ENCODE measurements at places on chromosomes 7 and 10.

DNA sequence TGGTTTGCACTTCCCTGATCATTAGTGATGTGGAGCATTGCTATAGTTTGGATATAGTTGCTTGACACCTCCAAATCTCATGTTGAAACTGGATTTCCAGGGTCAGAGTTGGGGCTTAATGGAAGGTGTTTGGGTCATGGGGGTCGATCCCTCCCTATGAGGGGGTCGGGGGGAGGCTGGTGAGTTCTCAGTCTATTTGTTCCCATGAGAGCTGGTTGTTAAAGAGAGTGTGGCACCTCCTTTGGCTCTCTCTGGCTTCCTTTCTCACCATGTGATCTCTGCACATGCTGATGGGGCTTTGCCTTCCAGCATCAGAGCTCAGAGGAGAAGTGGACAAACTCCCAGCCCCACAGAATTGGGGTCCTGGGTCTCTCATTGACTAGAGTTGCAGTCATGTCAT lies 36.8 kb upstream of the BAMBI start:
- DNase-seq, result no peak

- no peak for DNase-seq
Measured at GRCh38 chr10:77926566-77927401, at the start of gene DLG5. DLG5 (minus strand) TSS chr10:77926755; CDS start chr10:77926520, 235 bp downstream.

GRCh38 chr10:34075254-34075926 lies 739.7 kb downstream of the PARD3 start:
- DNase-seq, result no peak

GRCh38 chr10:56622335-56622973 lies 261.4 kb upstream of the ZWINT start:
- DNase-seq, result no peak

DNA sequence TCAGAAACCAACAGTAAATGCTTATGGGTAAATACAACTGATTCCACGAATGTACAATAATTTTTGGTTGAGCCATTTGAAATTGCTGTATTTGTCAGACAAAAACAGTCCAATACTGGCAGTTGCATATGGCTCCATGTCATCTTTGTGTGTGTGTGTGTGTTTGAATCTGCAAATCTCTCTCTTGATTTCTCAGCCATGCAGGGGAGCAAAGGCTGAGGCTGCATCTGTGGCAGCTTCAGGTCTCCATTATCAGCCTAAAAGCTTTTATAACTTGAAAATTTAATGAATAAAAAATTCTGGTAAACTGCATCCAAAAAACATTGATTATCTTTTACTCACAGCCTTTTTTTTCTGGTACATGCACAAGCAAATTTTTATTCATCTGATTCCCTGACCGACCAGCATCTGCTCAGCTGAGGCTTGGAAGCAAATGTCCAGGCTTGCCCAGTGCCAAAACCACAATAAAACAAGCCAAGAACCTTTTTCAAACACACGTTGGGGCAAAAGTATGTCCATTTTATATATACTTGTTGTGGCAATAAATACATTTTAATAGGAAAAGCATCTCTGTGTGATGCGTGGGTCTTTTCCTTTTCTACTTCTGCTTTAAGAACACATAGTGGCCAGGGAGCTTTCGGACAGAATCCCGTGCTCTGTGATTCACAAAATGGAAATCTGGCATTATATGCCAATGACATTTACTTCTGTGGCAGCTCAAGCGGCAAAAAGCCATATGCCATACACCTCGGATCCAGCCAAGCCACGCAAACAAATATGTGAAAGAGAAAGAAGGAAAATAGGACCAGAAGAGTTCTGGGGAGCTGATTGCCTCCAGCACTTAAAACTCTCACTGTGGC lies 275.6 kb upstream of the AOAH start:
- no peak for DNase-seq

- peak; percentile 39 for DNase-seq
Measured at GRCh38 chr7:137619181-137619580, 227.6 kb downstream of the DGKI start.

DNA sequence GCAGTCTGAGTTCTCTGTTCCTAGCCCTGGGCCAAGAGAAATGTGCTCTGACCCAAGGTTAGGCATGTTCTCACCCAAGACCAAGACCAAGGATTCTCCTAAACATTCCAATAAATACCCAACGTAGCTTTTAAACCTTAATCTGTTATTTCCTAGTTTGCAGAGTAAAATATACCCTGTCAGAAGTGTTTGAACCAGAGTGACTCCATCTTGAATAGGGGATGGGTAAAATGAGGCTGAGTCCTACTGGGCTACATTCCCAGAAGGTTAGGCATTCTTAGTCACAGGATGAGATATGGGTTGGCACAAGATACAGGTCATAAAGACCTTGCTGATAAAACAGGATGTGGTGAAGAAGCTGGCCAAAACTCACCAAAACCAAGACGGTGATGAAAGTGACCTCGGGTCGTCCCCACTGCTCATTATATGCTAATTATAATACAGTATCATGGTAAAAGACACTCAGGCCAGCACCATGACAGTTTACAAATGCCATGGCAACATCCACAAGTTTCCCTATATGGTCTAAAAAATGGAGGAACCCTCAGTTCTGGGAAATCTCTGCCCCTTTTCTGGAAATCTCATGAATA lies 27.7 kb downstream of the PLXNA4 start:
- DNase-seq, result no peak

DNA sequence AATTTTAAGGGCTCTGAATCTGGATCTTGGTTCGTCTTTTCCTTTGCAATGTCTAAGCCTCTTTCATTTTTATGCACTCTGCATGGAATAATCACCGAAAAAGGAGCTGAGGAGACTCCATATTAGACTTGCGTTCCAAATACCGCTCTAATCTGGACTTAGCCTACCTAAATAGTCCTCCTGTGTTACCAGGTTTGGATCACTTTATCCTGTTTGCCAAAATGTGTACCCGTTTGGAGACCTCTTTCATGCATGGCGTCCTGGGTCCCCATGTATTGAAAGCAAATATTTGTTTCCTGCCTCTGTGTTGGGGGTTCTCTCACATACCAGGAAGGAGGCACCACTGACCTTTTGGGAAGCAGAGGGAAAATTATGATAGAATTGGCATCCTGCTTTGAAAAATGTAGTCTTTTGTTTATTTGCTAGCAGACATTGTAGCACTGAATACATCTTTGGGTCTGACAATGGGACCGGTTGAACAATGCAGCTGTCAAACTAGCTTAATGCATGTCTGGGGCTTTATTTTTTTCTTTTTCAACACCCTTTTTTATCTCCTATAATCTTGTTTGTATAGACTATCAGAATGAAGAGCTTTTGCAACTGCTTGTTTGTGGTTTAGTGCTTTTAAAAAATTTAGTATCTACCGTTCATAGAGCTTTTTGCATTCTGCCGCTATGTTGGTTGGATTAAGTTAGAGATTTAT lies 11.8 kb upstream of the CELF2 start:
- no peak for DNase-seq

DNA sequence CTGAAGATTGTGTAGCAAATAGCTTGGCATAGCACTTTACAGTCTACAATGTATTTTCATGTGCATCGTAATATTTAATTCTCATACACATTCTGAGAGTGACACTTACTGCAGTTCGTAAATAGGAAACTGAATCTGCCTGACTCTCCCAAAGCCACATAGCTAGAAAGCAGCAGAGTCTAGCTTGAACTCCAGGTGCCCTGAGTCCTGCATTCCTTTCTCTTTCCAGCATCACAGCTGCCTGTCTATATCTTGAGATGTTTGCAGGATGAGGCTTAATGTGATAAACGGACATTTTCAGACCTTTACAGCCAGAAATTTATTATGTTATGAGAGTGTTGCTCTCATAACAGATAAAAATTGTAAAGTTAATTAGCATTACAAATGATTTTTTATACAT lies 132.9 kb upstream of the PLXDC2 start:
- no peak for DNase-seq

- no peak for DNase-seq
Measured at GRCh38 chr10:13163859-13164258, 2.5 kb downstream of the MCM10 start.

DNA sequence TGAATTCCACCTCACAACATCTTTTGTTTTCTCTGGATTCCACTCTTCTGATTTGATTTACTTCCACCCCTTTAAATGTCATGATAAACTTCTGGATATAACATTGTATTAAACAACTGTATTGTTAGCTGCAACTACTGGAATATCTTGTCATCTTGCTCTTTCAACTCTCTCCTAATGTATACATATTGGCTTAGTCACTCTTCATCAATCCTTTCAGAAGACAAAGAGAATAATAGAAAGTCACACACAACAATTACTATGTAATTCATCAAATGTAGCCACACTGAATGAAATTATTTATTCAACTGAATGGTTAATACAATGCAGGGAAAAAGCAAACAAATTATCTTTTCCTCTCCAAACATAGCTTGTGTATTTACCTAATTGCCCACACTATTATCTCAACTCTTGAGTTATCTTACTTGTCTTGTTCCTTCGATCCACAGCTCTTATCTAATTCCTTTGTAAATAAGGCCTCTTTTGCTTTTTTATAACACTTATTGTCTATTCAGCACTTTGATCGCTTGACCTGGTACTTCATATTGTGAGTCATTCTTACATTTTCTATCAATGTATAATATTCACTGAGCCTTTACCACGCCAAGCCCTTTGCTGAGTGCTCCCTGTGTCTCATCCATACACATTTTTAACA lies 16.7 kb downstream of the SEMA3A start:
- DNase-seq, result no peak

DNA sequence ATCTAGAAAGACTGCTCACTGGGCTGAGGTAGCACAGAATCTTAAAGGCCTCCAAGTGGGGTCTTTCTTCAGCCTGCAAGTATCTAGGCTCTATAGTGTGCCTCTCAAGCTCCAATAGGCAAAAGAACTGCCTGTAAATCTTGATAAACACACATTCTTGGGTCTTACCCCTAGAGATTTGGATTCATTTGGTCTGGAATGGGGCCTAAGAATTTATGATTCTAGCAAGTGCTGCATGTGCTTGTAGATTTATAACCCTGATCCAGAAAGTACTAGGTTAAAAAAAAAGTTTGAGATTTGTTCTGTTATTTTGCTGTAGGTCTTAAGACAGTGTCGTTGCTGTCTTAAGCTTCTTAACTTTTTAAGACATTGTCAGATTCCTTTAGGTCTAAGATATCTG lies 74.1 kb downstream of the RALA start:
- no peak for DNase-seq

DNA sequence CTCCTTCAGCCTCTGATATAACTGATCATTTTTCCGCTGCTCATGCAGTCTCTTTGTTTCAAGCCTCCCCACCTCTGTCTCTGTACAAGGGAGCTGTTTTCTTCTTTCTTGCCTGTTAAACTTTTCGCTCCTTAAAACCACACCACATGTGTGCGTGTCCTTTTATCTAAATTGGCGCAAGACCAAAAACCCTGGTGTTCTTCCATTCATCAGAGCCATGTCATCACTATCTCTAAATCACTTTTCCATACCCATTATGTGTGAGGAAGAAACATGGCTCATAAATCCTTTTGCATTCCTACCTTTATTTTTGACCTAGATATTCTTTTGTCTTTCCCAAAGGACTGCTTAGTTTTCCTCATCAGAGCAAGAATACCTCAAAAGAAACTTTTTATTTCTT lies 239.0 kb upstream of the IMMP2L start:
- DNase-seq, result no peak

DNA sequence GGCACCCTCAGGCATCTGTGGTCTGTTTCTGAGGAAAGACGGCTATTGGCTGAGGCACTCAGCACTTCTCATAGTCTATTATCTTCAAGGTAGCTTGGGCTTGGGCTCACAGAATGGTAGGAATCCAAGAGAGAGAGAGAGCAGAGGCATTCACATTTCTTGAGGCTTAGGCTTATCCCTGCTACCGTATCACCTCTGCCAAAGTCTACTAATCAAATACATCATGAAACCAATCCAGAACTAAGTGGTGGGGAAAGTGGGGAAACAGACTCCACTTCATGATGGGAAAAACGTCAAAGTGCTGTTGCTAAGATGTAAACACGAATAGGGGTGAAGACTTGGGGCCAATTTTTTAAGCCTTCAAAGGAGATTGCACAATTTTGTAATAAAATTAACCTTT lies 271.1 kb upstream of the SEMA3D start:
- no peak for DNase-seq

DNA sequence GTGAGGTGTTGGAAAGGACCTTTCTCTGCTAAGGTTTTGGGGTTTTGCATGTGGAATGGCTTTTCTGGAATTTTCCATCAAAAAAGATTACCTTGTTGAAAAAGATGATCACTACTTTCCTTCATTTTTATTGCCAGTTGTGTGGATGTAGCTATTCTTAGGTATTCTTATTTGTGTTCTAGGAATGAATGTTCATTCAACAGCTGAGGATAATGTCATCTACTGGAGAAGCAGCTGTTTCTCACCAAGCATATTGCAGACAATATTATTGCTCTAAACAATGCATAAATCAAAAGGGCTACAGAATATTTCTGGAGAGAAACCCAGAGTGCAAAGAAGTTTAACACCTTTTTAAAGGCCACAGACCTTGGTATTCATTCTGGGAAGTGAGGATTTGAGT lies 145.6 kb upstream of the CALCR start:
- DNase-seq, result no peak

GRCh38 chr10:119360181-119360921 lies 153.0 kb downstream of the GRK5 start:
- no peak for DNase-seq

DNA sequence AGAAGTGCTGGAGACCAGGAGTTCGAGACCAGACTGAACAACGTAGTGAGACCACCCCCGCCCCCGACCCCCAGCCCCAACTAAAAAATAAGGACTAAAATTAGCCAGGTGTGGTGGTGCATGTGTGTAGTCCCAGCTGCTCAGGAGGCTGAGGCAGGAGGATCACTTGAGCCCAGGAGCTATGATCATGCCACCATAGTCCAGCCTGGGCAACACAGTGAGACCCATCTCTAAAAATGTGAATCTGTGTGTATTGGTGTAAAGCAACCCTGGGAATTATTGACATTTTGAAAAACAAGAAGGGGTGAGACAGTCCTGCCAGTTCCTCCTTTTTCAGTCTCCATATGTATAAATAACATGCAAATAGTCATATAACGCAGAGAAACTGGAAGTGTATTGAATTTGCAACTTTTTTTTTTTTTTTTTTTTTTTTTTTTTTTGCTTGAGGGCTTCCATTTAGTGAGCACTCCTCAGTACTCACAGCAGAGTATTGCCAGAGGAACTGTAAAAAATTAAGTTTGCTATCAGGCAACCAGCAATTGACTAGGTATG lies 3.4 kb upstream of the ITGB1 start:
- DNase-seq, result no peak

DNA sequence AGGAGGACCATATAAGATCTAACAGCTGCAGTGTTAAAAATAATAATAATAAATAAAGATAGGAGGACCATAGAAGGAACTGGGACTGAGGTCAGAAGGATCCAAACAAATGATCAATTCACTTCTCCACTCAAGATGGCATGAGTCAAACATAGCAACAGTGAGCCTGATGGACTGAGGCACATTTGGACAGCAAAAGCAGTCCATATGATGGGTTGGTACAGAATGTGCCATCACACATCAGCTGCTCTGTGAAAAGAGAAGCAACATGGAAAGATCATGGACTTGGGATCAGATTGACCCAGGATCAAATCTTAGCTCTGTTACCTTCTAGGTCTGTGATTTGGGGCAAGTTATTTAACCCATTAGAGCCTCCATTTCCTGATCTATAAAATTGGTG lies 188.9 kb upstream of the KMT2E start:
- DNase-seq, result no peak

- no peak for DNase-seq
Measured at GRCh38 chr7:25529320-25529719, 301.0 kb upstream of the NPVF start.
